ENCODE measurements at places on chromosomes 7 and 10.
A peak's percentile ranks its signal among the peaks of the same experiment; 100 is the strongest.

DNA sequence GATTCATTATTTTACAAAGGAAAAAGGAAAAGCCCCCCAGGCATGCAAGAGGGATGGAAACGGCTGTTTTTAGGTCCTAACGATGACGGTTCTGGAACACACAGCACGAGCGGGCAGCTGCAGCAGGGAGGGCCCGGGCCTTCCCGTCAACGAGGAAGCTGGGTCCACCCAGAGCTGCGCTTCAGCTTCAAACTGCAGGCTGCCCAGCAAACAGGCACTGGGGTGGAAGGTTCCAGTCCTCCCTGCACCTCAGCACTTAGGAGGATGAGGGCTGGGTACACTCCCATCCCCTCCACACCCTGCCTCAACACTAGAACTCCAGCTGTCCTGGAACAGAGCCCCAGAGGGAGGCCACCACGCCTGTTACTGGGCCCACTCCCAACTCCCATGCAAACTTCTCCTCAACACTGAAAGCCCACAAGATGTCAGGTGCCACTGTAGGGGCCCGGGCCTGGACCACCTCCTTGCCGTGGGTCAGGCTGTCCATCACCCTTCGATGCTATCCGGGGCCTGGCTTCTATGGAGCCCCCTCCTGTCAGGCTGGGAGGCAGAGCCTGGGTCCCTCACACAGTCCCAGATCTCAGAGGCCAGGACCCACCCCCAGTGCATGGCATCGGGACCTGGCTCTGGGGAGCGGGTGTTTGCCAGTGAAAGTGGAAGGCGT is 33.0 kb downstream of the PAPOLB start:
- DNase-seq = no peak

DNA sequence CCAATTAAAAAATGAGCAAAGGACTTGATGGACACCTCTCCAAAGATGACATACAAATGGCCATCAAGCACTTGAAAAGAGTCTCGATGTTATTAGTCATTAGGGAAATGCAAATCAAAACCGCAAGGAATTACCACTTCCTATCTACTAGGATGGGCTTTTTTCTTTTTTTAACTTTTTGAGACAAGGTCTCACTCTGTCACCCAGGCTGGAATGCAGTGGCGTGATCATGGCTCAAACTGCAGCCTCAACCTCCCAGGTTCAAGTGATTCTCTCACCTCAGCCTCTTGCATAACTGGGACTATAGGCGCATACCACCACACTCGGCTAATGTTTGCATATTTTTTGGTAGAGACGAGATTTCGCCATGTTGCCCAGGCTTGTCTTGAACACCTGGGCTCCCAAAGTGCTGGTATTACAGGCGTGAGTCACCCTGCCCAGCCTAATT is 13.6 kb downstream of the NKX1-2 start:
- no peak for DNase-seq

DNA sequence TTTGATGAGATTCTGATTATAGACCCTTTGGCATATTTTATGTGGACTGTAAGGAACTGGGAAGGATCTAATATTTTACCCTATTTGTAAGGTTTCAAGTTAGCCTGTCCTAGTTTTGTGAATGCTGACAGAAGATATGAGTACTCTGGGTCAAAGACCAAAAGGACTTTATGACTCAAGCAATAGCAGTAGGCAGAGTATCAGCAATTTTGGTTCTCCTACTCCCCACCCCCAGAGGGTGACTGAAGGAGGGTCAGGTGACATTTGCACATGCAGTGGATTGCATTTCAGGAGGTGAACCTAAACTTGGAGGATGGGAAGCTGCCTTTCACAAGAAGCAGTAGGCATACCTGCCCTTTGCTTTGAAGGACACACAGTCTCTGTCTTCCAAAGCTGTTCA is 84.0 kb upstream of the KLF6 start:
- DNase-seq = no peak

DNA sequence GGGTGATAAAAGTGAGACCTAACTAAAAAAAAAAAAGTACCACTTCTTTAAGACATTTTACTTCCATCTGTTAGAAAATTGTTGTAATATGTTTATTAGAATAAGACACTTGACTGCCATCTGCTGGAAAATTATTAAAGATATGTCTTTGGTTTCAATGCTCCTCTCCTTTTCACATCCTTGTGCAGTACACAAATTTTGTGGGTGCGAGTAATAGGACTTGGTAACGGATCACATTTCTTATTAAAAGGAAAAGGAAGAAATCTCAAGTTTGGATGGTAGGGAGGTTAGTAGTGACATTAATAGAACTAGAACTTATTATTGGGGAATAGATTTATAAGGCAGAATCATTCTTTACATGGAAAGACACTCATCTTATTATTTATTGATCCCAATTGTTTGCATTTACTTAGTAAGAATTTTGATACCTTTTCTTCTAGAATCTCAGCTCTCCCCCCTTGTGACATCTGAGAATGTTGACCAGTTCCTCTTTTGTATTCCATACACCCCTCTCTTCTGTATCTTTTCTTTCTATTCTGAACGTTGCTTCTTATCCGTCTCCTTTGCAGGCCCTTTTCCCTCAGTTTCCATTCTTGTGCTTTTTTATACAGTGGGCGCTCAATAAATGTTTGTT is 43.0 kb upstream of the RPA3 start:
- peak; percentile 6 for DNase-seq

DNA sequence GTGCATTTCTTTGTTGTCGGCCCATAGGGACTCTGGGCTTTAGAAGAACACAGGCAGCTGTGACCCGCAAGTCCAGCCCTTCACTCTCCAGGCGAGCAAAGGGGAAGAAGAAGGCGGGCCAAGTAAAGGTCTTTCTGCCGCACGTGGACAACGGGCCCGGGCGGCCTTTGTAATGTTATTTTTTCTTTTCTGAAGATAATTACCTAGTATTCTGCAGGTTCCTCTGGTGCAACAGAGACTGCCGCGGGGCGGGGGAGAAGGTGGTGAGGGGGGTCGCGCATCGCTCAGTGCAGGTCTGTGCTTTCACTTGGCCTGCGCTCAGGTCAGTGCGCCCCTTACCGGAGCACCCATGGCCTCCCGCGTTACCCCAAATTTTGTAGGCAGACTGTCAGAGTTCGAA is 7.1 kb upstream of the TBX20 start:
- DNase-seq = no peak

DNA sequence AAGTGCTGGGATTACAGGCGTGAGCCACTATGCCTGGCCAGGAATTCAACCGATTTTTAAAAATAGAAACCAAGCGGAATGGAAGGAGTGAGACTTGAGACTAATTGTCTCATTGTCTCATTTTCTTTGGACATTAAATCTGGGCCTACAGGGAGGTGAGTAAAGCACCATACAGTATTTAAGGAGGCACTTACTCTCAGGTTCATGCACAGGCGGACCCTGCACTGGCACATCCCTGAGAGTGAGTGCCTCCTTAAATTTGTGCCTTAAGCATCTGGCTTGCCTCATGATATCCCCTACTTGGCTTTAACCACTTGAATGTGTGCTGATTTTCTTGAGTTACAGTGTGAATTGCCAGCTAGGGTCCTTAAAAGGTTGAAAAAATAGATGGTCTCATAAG is 10.6 kb downstream of the UBE3C start:
- no peak for DNase-seq

Measured in cerebellum (tissue), 4 donors.